ENCODE measurements at places on chromosomes 13 and 19.
A peak's percentile ranks its signal among the peaks of the same experiment; 100 is the strongest.

- no peak for DNase-seq
- H3K36me3 ChIP-seq: peaks cover 82% of the 10 kb centered on the region
- H3K4me1 ChIP-seq: peaks cover 28% of the 10 kb centered on the region
- no peaks in the 10 kb centered on the region for H3K27me3 ChIP-seq
These were observed 8.8 kb downstream of the TPM4 start for GRCh38 chr19:16085115-16085514.

DNA sequence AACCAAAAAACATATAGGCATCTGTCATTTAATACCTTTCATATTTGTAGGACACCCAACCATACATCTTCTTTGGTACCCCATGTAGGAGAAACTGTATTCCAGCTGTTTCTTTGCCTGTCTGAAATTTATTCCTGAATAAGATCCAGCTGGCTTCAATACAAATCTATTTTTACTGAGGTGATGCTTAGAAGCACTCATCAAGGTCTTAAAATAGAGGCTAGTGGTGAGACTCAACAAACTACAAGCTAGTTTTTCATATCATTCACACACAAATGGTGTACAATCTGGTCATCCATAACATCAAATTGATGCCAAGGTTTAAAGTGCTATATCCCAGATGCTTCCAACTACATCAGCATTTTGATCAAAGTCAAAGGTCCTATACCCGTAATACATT, 1071.3 kb upstream of the MIR17HG start:
- no peak overlapping the region for H3K4me3 ChIP-seq
- H3K27ac ChIP-seq: no peak overlapping the region
- DNase-seq: no peak
- no peaks in the 10 kb centered on the region for H3K27me3 ChIP-seq

DNA sequence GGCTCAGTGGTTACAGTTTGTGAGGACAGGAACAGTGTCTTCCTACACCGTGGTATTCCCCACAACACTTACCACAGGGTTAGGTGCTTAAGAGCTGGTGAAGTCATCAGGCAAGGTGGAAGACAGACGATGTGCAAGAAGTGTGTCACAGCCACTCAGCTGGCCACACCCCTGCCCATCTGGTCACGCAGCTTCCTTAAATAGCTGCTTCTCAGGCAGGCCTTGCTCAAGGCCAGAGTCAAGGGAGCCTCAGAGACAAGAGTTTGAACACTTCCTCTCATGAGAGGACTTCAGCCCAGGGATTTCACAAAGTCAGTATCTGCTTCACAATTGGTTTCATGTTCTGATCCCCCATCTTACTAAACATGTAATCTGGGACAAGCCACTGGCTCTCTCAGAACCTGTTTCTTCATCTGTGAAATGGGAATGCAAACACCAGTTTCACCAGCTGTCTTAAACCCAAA, 80.3 kb upstream of the FRY start:
- no peaks in the 10 kb centered on the region for H3K27me3 ChIP-seq
- no peaks in the 10 kb centered on the region for H3K4me1 ChIP-seq
- no peaks in the 10 kb centered on the region for H3K36me3 ChIP-seq
- peak; percentile 61 for DNase-seq
- H3K27ac ChIP-seq: no peak overlapping the region
- no peak overlapping the region for H3K4me3 ChIP-seq

DNA sequence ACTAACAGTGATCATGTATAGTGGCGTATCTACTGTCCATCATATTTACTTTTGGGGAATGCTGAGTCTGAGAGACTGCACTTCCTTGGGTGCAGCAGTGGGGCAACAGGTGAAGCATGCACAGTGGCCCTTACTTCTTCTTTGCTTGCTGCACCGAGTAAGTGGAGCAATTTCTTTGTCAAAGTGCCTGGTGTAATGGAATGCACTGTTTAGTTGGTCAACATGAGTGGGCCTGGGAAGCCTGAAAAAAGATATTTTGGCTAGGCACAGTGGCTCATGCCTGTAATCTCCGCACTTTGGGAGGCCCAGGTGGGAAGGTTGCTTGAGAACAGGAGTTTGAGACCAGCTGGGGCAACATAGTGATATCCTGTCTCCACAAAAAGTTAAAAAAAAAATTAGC, 94.9 kb downstream of the OLFM4 start:
- no peak overlapping the region for H3K27ac ChIP-seq
- no peaks in the 10 kb centered on the region for H3K27me3 ChIP-seq
- no peaks in the 10 kb centered on the region for H3K4me1 ChIP-seq
- no peaks in the 10 kb centered on the region for H3K36me3 ChIP-seq
- DNase-seq: no peak
